ENCODE measurements at places on chromosomes 3 and 15.
A peak's percentile ranks its signal among the peaks of the same experiment; 100 is the strongest.

DNA sequence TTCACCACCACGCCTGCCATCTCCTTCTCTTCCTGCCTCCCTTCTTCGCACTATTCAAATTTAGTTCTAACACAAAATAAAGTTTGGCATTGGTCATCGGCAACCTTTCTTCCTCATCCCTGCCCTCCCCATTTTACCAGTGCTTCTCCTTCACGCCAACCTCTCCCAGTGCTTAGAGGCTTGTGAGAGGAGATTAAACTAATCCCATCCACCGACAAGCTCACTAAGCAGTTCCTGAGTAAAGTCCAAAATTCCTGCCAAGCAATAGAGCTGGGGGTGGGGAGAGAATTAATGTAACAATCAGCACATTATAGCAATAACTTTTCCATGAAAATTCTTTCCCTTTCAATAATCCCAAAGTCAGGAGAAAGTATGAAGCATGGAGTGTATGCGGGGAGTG lies 157.4 kb upstream of the GMNC start:
- no peak for DNase-seq

GRCh38 chr3:143122608-143123352 lies 3.2 kb downstream of the CHST2 start:
- DNase-seq: no peak

DNA sequence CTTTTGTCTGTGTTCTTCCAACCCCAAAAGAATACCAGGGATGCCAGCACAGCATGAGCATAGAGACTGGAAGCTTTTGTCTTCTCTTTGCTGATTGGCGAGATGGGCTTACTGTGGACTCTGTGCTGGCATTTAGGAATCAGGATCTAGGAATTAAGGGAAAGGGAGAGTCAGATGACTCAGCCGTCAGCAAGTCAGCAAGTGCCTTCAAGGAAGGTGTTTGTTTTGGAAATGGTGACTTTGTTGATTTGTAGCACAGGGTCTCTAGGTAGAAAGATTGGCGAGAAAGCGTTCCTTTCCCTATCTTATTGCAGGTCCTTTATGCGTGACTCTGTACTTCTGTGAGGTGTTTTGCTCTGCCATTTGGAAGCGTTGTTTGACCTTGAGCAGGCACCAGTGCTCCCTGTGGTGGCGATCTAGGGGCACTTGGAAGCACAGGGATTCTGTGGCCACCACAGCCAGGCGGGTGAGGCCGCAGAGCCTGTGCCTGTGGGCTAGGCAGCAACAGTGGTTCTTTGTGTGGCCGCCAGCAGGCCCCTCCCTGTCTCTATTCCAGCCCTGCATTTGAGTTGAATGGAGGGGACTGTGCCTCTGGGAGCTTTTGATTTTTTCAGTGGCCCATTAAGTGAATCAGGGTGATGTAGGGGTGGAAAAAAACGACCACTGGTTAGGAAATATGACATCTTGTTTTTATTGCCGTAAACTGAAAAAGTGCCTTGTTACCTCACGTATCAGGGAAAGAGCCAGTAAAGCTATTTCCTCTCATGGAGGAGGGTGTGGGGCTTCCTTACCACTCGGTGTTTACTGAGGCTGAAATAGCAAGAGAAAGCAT lies 19.0 kb downstream of the FAN1 start:
- DNase-seq: no peak

DNA sequence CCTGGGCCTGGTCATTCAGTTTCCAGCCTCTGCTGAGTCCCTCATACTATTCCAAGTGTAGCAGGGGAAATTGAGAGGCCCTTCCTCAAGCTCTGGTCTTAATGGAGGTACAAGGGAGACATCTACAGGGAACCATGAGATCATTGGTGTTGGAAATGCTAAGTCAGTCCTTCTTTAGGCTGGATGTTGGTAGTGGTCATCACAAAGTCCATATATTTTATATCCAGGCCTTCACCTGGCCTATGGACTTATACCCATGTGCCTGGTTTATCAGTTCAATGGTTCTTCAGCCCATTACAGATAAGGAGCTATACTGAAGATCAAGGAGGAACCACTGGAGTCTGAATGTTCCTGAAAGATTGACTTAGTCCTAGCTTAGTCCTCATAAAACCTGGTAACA lies 135.0 kb downstream of the STAG1 start:
- DNase-seq: no peak

DNA sequence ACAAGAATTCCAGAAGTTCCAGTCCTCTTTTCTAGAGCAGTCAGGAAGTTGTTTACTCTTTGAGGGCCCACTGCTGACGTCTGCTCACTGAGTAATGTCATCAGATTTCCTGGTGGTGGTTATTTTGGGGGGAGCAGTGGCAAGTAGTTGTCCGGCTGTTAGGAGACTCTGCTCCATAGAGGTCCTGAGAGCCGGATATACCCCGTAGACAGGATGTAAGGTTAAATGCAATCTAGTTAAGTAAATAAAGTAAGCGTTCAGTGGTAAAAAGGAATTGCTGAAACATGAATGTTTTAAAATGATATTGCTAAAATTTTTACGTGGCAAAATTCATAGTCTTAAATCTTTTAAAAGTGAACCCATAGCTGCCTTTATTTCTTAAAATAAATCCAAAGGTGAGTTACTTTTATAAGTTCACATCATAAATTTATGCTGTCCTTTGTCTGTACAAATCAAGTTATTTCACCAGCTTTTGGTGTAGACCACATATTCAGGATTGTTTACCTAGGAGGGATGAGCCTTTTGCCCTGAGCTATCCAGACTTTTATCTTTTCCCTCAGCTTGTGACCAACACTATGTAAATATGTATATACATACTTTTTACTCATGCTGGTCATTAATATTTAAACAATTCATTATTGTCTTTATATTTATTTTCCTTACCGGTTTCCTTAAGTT lies 65.8 kb downstream of the PDE8A start:
- DNase-seq: peak; percentile 26

- no peak for DNase-seq
Measured at GRCh38 chr15:57079931-57080620, 161.6 kb downstream of the TCF12 start.

GRCh38 chr3:47542471-47543173 lies 29.1 kb upstream of the ELP6 start:
- DNase-seq: no peak
